Breast epithelium (tissue), 4 donors: ENCODE measurements at places on chromosomes 16 and 17. TPM values are rescaled to one million over a fixed set of nuclear protein-coding genes. Genes with fewer than 3 reads are reported as not detected.

GRCh38 chr16:56272583-56272894 lies 81.2 kb downstream of the GNAO1 start:
- no peak for DNase-seq

- DNase-seq = no peak
Observed at GRCh38 chr16:27386674-27387073, 15.3 kb upstream of the IL21R start.

- no peak for DNase-seq
Observed at GRCh38 chr16:56324406-56324805, 100.9 kb downstream of the AMFR start.

DNA sequence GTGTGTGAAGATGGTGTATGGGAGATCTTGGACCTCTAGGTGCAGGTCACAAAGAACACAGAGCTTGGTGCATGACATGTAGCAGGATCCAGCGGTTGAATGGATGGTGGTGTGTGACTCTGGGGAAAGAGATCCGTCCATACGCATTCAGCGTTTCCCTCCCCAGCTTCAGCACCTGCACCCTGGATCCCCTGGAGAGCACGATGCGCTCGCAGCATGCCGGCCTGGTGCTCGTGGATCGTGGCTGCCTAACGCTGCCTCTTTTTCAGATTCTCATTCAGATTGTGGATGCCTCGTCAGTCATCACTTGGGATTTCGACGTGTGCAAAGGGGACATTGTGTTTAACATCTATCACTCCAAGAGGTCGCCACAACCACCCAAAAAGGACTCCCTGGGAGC lies 70.9 kb downstream of the SEC14L1 start:
- DNase-seq = no peak

- no peak for DNase-seq
Observed at GRCh38 chr17:45087504-45087975, 26.4 kb downstream of the NMT1 start.

DNA sequence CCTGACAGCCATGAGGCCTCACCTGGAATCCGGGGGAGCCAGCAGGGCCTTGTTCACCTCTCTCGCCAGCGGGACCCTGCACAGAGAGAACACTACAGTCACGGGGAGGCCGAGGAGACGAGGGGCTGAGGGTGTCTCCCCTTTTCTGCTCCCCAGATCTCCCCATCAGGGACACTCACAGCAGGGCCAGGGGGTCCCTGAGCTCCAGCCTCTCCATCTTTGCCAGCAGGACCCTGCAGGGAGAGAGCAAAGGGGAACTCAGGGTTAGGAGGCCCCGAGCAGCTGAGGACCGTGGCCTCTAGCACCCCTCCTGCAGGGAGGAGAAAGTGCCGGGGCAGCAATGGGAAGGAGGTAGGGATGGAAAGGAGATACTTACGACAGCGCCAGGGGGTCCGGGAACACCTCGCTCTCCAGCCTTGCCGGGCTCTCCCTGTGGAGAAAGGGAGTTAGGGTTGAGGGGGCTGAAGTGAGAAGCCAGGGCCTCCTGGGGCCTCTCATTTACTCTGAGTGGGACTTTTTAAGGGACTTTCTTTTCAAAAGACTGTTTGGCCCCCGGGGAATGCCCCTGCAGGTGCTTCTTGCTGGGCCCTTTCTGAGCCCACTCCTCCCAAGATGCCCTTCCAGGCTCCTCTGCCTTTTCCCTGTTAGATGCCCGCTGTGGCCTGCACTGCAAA lies 8.7 kb downstream of the COL1A1 start:
- no peak for DNase-seq

DNA sequence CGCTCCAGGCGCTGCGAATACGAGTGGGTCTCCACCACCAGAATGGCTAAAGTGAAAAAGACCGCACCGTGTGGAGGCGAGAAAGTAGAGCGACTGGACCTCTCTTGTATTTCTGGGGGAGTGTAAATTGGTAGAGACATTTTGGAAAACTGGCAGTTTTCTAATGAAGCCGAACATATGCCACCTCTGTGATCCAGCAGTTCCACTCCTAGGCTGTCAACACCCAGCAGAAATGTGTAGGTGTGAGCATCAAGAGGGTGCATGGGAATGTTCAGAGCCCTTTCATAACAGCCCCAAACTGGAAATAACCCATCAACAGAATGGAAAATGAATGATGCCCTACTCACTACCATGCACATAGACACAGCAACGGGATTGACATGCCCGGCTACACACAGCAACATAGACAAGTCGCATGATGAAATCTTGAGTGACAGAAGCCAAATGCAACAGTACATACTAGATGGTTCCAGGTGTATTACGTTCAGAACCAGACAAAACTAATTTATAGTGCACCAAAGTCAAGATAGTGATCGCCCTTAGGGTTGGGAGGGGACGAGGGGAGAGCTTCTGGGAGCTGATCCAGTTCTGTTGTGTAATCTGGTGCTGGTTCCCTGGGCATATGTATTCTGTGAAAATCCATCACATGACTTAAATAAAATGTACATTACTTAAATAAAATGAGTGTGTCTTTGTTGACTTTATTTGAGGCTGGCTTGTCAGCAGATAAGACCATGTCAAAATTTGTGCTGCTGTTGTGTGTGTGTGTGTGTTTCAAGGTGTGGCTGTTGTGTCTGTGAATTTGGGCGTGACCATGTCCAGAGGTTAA lies 877 bp upstream of the BCL7C start:
- no peak for DNase-seq

- DNase-seq = no peak
Observed at GRCh38 chr17:32259586-32259985, 6.0 kb upstream of the RHBDL3 start.

DNA sequence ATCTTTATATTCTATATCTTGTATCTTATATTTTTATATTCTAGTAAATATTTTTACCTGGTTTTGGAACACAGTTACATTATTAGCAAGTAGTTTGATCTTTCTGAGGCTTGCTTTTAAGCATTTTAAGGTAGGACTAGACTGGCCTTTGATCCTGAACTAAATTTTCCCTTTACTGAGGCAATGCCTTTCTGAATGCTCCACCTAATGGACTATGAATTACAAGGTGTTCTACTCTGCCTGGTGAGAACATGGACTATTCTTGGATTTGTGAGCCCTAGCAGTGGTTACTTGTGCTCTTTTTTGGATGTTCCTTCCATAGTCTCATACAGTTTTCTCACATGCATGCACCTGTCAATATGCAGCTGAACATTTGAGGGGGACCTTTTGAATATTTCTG lies 32.5 kb upstream of the SMIM36 start:
- DNase-seq = no peak

DNA sequence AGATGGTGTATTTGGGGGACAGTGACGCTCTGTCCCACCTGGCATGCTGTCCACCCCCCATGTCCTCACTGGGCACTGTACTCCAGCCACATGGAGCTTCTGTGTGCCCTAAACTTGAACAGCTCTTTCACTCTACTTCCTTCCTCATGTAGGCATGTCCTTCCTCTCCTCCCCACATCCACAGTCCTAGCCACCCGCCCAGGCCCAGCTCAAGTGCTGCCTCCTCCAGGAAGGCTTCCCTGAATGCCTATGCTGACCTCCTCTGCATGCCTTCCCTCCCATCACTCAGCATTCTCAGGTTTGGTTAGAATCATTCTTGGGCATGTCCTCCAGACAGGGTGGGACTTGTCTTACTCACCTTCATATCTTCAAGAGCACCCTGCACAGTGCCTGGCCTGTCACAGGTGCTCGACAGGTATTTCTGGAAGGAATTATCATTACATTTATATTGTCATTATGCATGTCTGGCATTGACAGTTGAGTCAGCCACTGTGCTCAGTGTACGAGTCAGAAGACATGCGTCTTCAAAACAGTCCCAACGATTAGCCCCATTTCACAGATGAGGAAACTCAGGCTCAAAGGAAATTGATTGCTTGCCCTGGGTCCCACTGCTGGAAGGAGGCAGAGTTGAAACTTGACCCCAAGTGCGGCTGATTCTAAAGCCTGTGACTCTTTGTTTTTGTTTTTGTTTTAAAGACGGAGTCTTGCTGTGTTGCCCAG lies 42.1 kb upstream of the TOB1 start:
- DNase-seq = no peak

DNA sequence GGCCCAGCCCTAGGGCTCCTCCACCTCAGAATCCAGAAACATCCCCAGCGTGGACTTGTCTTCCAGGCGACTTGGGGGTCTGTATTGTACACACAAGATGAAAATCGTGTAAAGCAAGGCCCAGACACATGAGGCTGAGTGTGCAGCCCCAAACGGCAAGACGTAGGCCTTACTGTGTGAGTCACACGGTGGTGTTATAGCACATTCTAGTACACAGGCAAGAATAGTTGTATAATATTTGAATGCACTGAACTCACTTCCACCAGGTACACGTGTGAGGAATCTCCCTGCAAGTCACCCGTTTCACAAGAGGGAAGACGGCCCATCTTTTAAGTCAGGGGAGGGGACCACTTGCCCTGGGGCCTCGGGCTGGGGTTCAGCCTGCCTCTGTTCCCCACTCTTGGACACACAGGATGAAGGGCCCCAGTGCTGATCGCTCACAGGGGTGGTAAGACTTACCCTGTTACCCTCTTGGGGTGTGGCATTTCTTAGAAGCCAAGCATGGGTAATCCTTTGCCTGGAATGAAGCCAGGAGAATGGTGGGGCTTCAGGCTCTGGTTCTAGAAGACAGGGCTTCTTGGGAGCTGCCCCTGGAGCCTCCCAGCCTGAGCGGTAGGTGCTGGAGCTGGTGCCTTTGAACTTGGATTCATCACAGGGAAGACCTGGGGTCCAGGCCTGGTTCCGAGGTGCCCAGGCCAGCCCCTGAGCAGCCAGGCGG lies 71.3 kb downstream of the SREBF1 start:
- no peak for DNase-seq

DNA sequence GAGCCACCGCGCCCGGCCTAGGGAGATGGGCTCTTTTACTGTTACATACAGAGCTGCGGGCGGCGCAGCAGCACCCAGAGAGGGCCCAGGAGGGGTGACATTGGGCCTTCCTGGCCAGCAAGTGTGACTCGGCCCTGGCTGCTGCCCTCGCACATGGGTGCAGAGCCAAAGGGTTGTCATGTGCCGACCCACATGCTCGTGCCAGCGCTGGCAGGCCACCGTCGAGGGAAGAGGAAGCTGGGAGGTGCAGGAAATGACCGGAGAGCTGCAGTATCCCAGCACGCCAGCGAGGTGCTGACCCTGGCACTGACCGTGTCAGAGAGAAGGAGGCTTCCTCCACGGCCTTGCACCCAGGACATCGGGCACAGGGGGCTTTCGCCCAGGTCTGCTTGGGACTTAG lies 8.0 kb downstream of the ENDOV start:
- DNase-seq = no peak

DNA sequence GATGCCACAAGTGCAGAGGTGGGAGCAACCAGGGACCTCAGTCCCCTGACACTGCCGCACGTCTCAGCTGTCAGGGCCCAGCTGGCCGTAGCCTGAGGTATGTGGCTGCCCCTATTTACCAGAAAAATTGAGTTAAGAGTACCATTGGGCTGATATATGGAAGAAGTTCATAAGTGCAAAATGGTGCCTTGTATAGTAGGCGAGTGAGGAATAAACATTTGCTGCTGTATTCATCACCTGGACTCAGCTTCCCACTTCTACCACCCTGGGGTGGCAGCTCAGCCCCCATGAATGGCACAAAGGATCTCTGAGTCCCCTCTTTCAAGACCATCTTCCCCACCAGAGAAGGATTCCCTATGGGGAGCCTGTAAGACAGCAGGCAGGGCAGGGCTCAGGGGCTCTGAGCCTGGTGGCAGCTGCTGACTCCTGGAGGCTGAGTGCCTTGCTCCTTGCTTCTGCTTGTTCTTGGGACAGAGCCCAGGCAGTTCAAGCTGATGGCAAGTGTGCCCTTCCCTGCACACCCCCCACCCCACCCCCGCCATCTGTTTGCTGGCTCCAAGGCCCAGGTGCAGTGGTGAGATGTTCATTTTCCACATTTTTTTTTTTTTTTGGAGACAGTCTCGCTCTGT lies 29.0 kb downstream of the TRPV2 start:
- no peak for DNase-seq

DNA sequence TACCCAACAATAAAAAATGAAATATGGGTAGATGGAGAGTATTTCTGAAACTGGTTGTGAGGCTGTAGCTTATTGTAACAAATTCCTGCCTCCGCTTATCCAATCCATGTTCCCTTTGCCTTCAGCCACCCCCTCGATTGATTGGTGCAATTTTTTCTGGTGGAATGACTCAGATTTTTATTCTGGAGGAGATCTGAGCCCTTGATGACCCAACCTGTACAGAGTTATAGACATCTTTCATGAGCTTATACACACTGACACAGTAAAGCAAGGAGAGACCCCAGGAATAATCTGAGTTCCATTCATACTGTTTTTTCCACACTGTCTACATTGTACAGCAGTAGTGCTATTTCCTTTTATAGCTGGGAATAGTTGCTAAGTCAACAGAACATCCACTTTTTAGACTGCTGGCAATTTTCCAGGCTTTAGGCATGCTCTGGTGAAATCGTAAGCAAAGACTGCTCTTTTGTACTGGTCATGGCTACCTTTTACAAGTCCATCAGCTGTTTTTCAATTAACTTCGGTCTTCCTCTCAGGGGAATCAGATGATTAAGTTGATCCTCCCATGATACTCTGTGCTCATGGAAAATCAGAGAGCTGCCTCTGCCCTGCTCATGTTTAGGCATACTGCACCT lies 30.1 kb downstream of the CCL4 start:
- no peak for DNase-seq

DNA sequence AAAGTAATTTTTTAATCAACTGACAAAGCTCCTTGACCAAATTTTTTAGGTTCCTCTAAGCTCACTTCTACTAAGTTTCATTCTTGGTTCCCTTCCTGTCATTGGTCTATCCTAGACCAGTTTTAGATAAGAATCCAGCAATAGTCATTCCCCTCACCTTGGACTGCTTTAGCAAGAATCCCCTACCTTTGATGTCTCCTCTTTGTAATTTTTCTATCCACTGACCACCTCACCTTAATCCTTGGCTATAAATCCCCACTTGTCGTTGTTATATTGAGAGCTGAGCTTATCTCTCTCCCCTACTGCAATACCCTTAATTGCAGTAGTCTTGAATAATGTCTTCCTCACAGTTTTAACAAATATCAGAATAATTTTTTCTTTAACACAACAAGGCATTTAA lies 107.2 kb downstream of the USP32 start:
- DNase-seq = no peak

GRCh38 chr16:26857371-26857770 lies 209.4 kb upstream of the C16orf82 start:
- no peak for DNase-seq

- no peak for DNase-seq
Observed at GRCh38 chr16:62700426-62701294, 664.4 kb upstream of the CDH8 start.

GRCh38 chr16:588639-588888 lies 1.3 kb upstream of the RAB40C start:
- DNase-seq = no peak

Gene MT4
- total RNA-seq = not detected

Gene PPY
- not detected for total RNA-seq

Gene CSF3
- total RNA-seq = not detected

Gene ACAP1
- 5.2 TPM for total RNA-seq

Gene PCTP
- total RNA-seq = 19.3 TPM

Gene CHST5
- total RNA-seq = 0.33 TPM

Gene HOXB8
- 0.59 TPM for total RNA-seq

Gene ABCA3
- total RNA-seq = 7.8 TPM

Gene GRAPL
- 1.6 TPM for total RNA-seq

Gene AARS1
- total RNA-seq = 77.9 TPM

Gene GRB2
- total RNA-seq = 104 TPM

Gene GRAP
- 2.2 TPM for total RNA-seq

Gene TBC1D3K
- not detected for total RNA-seq
